ENCODE measurements at places on chromosomes 3 and 15.

GRCh38 chr3:100992231-100993012 is 799 bp downstream of the ABI3BP start:
- DNase-seq, result no peak

DNA sequence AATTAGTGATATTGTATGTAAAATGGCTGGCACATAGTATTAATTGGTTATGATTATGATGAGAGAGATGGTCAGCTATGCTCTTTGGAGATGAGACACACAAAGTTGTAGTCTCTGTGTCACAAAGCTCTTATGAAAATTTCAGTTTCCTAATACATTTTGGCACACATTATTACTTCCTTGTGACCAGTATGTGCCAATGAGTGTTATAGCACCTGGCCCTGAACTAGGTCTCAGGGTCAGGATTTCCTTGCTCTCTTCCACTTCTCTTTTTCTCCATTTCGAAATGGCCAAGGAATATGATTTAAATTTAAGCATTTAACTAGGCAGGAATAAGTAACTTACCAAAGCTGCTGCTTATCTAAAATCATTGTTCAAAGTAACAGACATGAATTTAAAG is 28.0 kb downstream of the TIPARP start:
- DNase-seq, result no peak

DNA sequence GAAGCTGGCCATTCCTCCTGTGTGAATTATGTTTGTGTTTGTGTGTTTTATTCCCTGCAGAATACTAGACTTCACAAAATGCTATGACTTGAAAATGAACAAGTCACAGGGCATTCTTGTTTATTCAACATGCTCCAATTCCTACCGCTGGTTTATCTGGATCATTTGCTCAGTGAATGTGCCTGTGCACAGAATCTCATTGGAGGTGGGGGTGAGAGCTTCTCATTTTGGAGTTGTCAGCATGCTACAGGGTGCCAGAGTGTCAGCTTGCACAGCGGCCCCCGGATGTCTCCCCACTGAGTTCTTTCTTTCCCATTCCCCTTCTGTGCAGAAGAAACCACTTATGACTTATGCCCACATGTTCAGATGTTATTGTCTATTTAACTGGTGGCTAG is 428.7 kb downstream of the ROBO2 start:
- DNase-seq, result no peak

GRCh38 chr15:98397419-98397818 is 250.9 kb upstream of the IGF1R start:
- DNase-seq, result no peak

- DNase-seq, result peak; percentile 28
These were observed 766.8 kb downstream of the TBL1XR1 start for GRCh38 chr3:176430244-176431037.

GRCh38 chr15:60814062-60814461 is 335.1 kb upstream of the ICE2 start:
- no peak for DNase-seq

DNA sequence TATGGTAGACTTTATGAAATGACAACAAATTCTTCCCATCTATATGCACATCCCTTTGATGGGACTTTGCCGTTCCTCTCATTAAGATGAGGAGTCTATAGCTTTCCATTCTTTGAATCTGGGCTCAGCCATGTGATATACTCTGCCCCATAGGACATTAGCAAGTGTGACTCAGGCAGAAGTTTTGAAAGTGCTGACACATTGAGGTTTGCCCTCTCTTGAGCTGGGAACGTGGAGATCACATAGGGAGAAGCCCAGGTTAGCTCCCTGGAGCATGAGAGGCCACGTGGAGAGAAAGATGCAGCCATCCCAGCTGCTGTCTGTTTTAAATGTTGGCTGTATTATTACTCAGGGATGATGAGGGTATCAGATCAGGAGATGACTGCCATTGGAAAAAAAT is 67.7 kb upstream of the OXTR start:
- no peak for DNase-seq

DNA sequence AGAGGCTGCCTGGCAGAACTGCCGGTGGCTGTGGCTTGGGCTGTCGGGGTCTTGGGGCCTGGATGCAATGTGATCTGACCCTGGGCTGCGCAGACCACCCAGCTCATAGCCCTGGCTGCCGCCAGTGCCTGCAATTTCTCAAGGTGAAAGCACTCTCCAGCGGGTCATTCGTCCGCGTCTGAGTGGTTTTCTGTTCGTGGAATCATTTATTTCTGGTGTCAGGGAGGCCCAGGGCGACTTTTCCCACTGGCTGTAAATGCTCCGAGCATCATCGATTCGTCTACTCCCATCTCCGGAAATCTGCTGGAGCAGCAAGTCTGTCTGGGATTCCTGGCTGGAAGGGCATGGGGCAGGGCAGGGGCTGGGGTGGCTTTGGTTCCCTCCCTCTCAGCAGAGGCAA is 40.6 kb upstream of the ADPGK start:
- no peak for DNase-seq

DNA sequence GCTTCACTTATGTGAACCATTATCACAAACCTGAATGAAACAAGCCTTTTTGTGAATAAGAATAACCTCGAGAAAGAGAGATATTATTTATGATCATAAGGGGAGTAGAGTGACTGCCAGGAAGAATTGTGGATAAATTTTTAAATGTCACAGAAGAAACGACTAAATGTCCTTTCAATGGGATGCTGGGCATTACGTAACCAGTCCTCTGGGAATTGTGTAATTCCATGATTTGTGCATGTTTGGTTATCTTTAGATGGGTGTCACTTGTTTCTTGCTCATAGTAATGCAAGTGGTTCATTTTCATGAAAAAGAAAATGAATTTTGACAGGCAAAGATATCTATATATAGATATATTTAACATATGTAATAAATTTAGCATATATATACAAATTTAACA is 379.5 kb upstream of the AGTR1 start:
- DNase-seq, result no peak

- DNase-seq, result no peak
These were observed 15.4 kb upstream of the BTLA start for GRCh38 chr3:112514527-112515128.

DNA sequence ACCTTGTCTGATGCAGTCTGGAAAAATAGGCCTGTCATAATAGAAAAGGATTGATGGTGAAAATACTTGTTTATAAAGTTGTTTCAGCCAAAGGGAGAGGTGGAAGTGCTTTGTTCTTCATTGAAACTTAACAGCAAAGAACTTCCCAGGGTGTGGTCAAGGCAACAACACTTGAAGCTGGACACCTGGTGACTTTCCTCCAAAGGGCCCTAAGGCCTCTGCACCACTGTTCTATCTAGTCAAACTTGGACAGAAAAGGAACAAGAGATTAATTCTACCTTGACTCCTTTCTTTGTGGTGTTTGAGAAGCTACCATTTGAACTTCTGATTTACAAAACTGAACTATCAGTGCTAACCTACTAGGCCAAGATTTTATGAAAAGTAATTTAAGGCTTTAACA is 102.0 kb downstream of the CMSS1 start:
- DNase-seq, result no peak

DNA sequence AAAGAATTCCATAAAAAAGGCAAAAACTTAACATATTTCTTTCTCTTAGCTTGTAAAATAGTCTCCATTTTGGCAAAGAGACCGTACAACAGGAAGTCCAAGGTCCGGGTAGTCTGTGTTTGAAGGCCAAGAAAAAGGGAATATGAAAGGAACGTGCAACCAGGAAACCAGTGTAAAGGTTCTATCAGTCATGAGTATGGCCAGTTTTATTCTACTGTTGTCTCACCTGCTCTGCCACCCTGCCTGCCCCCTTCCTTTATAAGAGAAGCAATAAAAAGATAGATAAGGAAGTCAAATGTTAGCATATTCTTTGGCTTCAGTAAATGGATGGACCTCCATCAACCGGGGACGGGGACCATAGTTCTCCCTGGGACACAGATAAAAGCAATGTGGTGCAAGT is 370.6 kb upstream of the ROBO2 start:
- DNase-seq, result no peak

- no peak for DNase-seq
These were observed 82.7 kb downstream of the ABHD5 start for GRCh38 chr3:43773273-43774094.

GRCh38 chr15:78101423-78102105 is 9.2 kb downstream of the SH2D7 start:
- DNase-seq, result no peak

- peak; percentile 1 for DNase-seq
These were observed 471.8 kb downstream of the MFSD1 start for GRCh38 chr3:159273608-159274007.

GRCh38 chr3:141941093-141941492 is 64.7 kb downstream of the ATP1B3 start:
- no peak for DNase-seq

DNA sequence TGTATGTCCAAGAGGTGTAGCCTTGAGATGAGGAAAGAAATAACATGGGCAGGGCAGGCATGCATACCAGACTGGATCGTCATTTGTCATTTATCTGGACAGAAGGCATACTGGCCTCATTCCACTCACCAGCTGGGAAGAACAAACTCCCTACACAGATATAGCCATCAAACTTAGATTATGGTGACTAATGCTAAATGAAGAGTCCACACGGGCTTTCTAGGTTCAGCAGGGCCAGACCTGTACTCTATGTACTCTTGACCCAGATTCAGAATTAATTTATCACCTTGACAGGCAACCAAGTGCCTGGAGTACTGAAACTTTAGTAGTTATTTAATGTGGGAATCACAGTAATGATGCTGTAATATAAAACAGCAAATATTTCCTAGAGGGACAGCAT is 164.3 kb upstream of the IL12A start:
- no peak for DNase-seq

- no peak for DNase-seq
These were observed 539.3 kb downstream of the NR2F2 start for GRCh38 chr15:96869790-96870189.

- no peak for DNase-seq
These were observed 29.8 kb downstream of the GNB4 start for GRCh38 chr3:179421500-179421899.

DNA sequence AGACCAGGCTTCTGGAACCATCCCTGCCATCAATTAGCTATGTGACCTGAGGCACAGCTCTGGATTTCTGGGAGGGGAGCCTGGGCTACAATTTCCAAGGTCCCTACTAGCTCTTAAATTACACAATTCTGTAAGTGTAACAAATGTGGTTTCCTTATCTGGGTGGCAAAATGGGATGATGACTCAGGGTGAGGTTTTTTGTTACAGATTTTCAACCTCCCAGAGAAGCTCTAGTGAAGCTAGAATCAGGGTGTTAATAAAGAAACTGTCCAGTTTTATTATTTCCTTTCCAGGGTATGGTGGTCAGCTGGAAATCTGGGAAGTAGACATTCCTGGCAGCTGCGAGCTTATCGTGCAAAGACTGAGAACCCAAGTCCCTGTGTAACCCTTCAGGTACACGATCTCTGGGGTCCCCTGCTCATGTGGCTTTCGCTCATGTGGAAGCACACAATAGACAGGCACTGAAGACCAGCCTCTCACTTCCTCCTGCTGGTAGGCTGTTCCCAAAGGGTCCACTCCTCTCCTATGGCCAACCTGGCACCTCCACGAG is 7.3 kb downstream of the RAB27A start:
- DNase-seq, result peak; percentile 22

DNA sequence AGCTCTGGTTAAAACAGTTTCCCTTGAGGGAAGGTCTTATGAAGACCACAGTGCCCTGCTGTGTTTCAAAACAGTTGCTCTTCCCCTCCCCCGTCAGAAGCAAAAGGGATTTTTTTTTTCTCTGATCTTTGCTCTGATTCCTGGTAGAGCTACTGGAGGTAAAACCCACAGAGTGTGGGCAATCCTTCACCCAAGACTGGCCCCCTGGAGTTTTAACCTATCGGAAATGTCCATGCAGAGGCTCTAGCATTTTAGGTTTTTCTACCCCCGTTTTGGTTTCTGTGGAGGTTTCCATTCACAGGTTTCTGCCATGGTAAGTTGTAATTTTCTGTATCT is 27.7 kb downstream of the GRM2 start:
- no peak for DNase-seq

- no peak for DNase-seq
These were observed 6.3 kb upstream of the LRRC58 start for GRCh38 chr3:120355486-120355885.

- DNase-seq, result no peak
These were observed 121.3 kb upstream of the WNT5A start for GRCh38 chr3:55608301-55608937.

GRCh38 chr15:56028430-56028829 is 35.0 kb upstream of the NEDD4 start:
- no peak for DNase-seq

DNA sequence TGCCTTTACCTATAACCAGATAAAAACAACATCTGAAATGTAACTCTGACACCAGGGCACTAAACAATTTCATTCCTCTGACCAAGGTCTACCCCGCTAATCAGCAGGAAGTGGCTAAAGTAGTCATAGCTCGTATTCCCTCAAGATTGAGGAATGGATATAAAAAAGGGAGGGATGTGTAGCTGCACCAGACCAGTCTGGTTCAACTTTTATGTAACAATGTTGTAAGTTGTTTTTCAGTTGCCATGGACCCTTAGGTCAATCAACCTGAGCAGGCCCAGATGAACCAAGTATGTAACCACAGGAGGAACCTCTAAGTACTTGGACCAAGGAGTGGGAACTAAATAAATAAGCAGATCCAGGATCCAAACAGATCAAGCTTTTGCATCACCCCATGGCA is 28.4 kb upstream of the IFT57 start:
- DNase-seq, result no peak

GRCh38 chr3:123694366-123695087 is 109.7 kb upstream of the HACD2 start:
- no peak for DNase-seq

Data from HuH-7 (cell line).